CD4-positive, alpha-beta T cell treated with Interleukin-4 for 1 hour (primary cell): ENCODE measurements at places on chromosomes 6 and 20.

DNA sequence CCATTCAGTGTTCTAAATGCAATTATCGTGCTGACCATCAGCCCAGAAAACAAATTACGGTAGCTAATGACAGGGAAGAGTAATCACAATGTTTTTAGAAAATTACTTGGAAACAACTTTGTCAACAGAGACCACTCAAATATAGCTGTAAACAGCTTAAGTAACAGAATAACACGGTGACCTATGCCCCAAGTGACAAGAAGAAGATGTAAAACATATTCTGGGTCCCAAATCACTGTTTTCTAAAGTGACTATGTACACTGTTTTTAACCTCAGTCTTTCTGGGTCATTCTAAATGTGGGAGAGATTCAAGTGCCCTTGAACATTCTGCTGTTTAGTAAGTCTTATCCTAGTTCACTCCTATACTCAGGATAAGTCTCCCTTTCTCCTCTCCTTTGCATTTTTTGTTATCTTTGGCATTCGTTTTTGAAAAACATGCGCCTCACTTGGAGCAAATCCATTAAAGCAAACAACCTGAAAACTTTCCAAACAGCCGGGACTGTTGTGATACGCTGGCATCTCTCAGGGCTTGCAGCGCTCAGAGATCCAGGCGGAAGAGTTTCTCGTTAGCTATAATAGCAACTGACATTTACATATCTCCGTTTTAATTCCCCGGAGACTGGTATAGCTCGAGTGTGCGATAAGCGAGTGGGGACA lies 114.5 kb upstream of the SOX4 start:
- no peak for DNase-seq

DNA sequence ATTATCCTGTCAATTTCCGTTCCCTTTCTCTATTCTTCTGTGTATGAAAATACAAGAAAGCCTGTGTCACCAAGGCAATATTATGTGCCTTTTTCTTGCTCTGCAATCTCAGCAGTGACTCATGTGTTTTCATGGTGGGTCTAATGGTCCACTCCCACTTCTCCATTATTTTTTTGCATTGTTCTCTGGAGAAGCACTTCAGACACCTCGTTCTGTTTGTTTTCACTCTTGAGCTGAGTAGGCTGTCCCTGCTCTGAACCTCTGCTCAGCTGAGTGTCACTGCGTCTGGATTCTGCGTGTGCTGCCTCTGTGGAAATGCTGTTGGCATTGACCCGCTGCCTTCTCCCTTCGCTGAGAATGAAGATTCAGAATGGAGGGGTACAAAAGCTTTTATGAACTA lies 230.6 kb downstream of the TMEM242 start:
- no peak for DNase-seq

- DNase-seq, result no peak
These were observed 76.7 kb downstream of the SCAND1 start for GRCh38 chr20:35877611-35878010.

DNA sequence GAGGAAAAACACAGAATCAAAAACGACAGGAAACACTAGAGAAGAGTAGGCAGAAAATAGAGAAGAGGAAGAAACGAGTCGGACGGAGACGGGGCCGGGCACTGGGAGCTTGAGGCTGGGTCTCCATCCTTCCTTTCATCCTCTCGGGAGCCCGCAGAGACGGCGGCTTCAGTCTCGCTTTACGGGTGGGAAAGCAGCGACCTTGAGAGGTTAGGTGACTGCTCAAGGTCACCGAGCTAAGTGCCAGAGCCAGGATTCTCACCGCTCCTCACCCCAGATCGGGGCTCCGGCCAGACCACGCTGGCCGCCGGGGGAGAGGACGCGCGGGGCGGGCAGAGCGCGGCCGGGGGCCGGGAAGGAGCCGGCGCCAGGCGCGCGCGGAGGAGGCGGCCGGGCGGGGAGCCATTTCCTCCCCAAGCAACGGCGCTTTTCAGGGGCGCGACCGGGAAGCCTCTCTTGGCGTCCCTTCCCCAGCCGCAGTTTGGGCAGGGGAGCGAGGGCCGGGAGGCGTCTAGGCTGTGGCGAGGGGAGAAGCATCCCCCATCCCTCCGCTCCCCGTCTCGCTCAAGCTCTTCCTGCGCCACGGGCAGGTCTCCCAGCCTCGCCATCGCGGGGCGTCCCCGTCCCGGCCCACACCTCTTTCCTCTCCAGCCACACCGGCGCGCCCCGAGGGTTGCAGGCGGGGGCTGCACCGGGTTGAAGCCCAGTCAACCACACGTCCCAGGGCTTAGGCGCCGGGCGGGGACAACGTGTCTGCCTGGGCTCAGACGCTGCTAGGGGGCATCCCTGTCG lies 24.1 kb upstream of the MAP3K7 start:
- no peak for DNase-seq

DNA sequence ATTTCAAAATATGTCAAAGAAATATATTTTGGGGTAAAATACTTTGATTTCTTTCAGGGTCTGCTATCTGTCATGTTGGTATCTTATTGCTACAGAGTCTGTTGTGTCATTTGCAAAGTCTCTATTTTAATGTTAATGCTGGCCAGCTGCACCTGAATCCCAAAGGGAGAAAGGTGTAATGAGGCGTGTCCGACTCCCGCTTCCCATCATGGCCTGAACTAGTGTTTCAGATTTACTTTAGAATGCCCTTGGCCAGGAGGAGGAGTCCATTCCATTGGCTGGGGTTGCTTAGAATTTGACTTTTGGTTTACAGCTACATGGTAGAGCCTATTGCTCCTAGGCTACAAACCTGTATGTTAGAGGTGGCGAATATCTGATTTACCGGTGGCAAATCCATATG lies 69.3 kb downstream of the FAM50B start:
- no peak for DNase-seq

- no peak for DNase-seq
These were observed 58.2 kb upstream of the POLR1H start for GRCh38 chr6:30002871-30003270.

- DNase-seq, result peak; percentile 38
These were observed 41.5 kb downstream of the CTCFL start for GRCh38 chr20:57483287-57484050.

- no peak for DNase-seq
These were observed 352.0 kb upstream of the MARCKS start for GRCh38 chr6:113505084-113505699.

- no peak for DNase-seq
These were observed 233.2 kb downstream of the LRFN2 start for GRCh38 chr6:40353967-40354452.

- DNase-seq, result no peak
These were observed 27.2 kb downstream of the DEK start for GRCh38 chr6:18237167-18237566.

GRCh38 chr6:158959552-158959951 lies 40.5 kb downstream of the RSPH3 start:
- DNase-seq, result no peak

- peak; percentile 67 for DNase-seq
These were observed 1.9 kb downstream of the SNX5 start for GRCh38 chr20:17966432-17967310.

DNA sequence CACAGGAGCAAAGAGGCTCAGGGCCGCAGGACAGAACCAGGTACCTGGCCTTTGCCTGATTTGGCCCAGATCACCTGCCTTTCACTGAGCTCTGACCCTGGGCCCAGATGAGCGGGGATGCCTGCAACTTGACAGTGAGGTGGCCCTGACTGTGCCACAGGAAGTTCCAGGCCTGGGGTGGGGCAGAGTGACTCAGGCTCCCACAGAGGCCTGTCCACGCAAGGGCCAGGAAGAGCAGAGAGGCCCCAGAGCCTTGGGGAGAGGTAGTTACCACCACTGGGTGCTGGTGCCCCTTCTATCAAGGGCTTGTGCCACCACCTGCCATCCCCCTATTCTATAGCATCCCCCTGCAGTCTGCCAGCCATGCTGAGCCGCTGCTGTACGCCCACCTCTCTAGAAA lies 4.1 kb upstream of the NOL4L start:
- DNase-seq, result peak; percentile 37

DNA sequence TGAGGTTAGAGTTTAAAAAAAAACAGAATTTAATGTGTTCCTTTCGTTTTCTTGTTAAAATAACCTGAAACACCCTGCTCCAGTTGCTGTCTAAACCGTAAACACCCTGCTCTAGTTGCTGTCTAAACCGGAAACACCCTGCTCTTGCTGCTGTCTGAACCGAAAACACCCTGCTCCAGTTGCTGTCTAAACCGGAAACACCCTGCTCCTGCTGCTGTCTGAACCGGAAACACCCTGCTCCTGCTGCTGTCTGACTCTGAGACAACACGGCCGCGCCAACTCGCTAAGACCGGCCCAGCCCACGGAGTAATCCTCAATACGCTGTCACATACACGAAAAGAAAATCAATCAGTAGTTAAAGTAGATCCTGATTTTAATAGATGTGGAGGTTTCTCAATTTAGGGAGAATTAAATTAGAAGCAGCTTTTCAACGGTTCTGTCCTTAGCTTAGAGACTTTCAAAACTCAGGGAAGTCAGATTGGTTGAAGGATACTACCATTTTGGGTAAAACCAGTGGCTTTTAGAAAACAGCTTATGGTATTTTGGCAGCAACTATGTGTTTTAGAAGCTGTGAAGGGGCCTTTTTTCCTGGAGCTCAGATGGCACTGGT lies 98.3 kb downstream of the RAMACL start:
- DNase-seq, result peak; percentile 89

DNA sequence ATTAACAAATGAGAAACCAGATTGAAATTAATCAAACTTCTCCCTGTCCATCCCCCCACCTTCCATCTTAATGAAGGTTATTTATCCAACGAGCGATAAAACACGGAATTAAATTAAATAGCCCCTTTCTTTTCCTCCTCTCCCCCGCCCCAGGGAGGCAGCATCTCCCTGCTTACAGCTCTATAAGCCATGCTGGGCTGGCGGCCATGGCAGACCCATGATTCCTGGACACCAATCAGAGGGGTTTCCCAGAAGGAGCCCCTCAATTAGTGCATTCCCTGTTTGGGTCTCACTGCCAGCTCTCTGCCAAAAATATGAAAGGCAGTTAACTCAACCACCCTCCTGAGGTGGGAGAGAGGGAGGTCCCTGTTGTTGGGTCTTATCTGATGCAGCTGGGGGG lies 33.8 kb downstream of the GRM4 start:
- no peak for DNase-seq

DNA sequence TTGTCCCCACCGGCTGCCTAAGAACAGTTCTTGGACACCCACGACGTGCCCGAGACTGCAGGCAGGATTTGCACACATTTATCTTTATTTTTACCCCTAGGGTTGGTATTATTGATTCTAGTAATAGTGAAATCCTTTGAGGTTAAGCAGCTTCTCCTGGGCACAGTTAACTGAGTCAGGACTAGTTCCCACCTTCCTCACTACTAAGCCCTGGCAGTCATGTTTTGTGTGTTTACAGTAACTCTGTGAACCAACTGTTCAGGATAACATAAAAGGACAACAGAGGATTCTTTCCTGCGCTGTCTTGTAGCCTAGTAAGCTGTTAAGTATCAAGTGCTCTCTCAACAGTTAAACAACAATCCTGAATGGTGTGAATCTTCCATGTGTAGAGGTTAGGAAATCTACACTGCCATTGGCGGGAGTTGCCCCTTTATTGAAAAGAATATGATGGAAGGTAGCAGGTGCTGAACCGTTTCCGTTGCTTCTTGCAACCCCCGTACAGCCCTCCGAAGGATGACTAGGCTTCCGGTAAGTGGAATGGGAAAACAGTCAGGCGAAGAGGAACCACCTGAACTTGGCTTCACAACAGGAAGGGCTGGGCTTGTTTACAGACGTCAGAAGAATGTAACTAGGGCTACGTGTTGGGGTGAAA lies 979 bp upstream of the SOD2 start:
- peak; percentile 74 for DNase-seq

DNA sequence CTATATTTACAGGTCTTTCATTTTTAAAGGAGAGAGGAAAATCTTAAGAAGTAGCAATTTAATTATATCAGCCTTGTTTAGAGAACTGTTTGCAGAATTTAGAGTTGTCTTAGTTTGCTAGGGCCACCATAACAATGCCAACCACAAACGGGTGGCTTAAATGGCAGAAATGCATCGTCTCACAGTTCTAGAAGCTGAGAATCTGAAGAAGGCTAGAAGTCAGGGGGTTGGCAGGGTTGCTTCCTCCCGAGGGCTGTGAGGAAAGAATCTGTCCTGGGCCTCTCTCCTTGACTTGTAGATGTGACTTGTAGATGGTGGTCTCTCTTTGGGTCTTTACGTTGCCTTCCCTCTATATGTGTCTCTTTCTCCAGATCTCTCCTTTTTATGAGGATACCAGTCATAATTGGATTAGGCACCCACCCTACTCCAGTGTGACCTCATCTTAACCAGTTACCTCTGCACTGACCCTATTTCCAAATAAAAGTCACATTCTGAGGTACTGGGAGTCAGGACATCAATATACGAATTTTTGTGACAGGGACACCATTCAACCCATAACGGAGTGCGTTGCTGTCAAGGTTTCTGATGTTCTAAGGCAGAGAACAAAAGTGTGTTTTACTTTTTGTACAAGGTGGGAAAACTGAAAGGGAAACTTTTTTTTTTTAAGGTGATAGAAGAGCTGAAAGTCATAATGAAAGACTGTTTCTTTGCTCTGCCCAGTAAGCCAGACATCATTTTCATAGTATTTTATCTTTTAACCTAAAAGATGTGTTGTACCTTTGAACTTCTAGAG lies 84.4 kb downstream of the SAMD3 start:
- peak; percentile 33 for DNase-seq

DNA sequence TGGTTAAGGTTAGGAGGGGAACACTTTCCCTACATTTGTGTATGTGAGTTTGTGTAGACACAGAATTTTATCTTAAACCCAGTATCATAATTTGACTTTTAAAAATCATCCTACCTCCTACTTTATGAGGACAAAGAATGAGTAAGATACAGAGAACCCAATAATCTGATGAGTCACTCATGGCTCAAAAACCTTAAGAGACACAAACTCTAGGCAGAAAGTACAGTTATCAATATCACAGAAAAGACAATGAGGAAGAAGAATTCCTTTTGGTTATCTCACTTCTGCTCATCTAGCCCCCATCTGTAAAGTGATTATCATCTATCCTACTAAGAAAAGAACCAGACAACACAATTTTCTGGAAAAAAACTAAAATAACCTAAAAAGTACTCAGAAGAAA lies 87.7 kb downstream of the EPB41L2 start:
- DNase-seq, result no peak

GRCh38 chr20:53901064-53901463 lies 169.3 kb downstream of the BCAS1 start:
- no peak for DNase-seq
